ENCODE measurements at places on chromosomes 13 and 19. TPM values are rescaled to one million over a fixed set of nuclear protein-coding genes. Genes with fewer than 3 reads are reported as not detected.
A peak's percentile ranks its signal among the peaks of the same experiment; 100 is the strongest.

DNA sequence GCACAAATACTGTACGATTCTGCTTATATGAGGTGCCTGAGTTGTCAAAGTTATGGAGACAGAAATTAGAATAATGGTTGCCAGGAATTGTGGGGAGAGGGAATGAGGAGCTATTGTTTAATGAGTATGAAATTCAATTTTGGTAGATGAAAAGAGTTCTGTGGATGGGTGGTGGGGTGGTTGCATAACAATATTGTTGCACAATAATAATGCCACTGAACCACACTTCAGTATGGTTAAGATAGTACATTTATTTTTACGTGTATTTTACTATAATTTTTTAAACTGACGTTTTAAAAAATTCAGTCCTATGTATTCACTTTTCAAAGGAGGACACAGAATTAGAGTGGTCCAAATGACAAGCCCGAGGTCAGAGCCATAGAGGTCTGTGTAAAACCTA is 1.8 kb upstream of the OXGR1 start:
- no peak for DNase-seq

GRCh38 chr19:49057636-49058234 is at the start of gene CGB7:
TSS of gene CGB7 (minus strand) at chr19:49057749. CDS start at chr19:49055375, 2,374 bp downstream.
- peak; percentile 17 for DNase-seq

GRCh38 chr13:66617786-66618185 is 612.4 kb downstream of the PCDH9 start:
- DNase-seq: no peak

The ZNF578 gene
- total RNA-seq: not detected

DNA sequence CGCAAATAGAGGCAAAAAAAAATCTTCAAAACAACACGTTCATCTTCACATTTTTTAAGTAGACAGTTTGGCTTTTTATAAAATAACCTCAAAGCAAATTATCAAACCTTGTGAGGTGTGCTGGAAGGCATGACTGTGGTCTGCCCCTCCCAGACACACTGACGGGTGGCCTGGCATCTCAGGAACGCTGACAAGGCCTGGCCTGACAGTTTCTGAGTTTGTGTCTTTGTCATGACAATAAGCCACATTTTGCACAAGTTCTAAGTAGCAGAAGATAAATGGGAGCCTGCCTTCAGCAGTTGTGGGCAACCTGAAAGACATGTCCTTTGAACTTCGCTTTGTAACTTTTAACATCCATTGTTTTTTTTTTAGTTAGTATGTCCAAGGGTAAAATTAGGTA is 38.5 kb downstream of the SOX21 start:
- DNase-seq: no peak

The PNMA8B gene
- not detected for total RNA-seq

DNA sequence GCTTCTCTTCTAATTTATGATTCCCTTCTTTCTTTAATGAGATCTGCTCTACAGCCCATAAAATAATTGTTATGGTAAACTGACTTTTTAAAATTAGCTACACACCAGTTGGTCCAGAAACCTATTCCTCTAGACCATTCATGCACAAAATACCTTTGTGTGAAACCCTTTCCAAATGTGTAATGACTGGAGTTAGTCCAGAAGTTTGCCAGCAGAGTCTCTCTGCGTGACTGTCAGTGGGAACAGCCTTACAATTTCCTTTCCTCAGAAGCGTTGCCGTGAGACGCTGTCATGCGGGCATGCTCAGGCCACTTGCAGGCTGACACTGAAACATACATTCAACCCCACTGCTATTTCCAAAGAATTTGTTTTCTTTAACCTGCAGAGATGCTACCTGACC is 965.2 kb downstream of the PCDH9 start:
- no peak for DNase-seq

DNA sequence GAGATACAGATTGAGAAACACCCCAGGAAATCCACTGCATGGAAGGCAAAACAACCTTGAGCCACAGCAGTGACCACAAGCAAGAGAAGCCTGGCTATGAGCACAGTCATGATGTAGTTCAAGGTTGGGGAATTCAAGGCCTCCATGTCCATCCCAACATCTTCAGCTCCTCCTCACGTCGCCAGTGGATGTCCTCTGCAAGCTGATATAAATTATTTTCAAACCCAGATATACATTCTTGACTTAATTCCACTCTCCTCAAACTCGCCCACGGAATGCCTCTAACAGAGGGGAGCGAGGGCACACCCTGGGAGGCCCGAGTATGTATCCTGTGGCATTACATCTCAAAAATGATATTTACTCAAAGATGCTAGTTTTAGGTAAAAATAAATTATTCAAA is 105.5 kb downstream of the SHISA2 start:
- DNase-seq: no peak

The DOHH gene
- total RNA-seq: 10.3 TPM

DNA sequence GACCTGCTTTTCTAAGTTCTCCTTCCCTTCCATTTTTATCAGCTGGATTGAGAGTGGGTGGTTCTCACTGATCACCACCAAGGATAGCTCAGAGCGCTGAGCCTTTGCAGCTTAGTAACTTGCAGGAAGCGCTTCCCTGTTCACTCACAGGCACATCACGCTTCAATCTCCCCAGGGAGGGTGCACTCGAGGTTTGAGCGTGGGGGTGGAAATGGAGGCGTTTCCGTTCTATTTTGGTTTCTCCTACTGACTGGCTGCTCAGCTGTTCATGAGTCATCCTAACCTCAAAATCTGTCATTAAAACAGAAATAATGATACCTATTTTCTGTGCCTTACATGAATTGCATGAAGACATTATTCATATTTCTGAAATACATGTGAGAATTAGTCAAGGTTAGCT is 292.1 kb downstream of the SPRY2 start:
- no peak for DNase-seq

Measured in HepG2 (cell line).